Islet precursor cell (in vitro differentiated cells): ENCODE measurements at places on chromosomes 12 and 14.

- no peak for DNase-seq
Observed at GRCh38 chr14:21405097-21405496, 21.3 kb upstream of the SUPT16H start.

DNA sequence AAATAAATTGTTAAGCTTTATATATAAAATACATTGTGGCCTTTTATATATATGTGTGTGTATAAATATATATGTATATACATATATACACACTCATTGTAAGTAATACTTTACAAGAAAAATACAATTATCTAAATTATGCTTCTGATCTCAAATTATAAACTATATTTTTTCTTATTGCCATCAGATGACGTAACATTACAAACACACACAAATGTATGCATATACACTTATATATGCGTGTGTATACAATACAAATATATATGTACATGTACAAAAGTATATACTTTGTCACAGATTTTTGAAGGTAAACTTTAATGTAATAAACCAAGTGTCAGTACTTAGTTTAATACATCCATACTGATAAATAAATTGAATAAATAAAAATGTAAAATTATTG, 278.9 kb upstream of the LMO3 start:
- no peak for DNase-seq

GRCh38 chr14:70289138-70289537, 70.3 kb downstream of the COX16 start:
- DNase-seq = no peak

DNA sequence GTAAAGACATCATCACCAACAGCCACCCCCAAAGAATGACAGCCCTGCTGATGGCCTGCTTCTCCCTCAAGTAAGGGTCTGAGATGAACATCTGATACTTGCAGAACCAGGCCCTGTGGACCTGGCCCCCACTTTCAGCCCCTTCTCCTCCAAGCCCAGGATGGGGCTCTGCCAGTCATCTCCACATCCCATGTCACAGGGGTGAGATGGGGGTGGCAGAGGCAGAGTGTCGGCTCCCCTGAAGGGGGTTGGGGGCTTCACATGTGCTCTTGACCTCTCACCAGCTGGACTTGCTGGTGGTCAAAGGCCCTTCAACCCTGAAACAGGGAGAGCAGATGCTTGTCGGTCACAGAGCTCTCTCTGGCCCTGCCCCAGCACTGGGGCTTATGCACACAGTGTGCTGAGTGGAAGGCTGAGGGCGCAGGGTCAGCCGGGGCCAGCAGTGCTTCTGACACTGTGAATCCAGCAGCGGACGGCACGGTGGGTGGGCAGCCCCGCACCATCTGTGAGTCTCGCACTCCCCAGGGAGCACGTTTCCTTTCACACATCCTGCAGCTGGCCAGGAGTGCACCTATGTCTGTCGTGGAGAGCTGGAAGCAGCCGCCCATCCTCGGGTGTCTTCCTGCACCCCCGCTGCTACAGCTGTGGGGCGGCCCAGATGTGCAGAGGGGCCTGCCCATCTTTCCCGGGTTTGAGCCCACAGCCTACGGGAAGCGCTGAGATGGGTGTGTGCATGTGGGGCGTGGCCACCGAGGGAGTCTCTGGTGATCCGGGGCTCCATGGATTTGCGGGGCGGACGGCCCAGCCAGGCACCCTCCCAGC, 94.3 kb downstream of the ADGRD1 start:
- DNase-seq = no peak

- DNase-seq = no peak
Observed at GRCh38 chr12:30533558-30534265, 162.0 kb downstream of the IPO8 start.

- peak; percentile 94 for DNase-seq
Observed at GRCh38 chr12:48988030-48988649, 10.0 kb downstream of the WNT1 start.

GRCh38 chr14:72444701-72445100, 449.2 kb downstream of the DPF3 start:
- DNase-seq = no peak

DNA sequence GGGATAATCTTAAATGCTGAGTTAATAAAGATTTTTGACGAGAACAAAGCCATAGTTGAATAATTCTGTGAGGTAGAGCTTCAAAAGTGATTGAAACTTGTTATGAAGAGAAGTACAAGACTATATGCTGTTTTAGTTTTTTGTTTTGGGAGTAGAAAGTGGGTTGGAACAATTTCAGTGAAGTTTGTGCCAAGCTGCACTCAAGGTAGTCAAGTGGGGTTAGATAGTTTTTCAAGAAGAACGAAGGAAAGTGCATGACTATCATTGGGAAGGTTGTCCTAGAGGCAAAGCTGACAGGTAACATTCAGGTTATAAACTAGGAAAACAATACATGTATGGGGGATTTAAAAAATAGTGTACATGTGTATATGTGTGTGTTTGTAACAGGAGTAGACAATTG, 16.2 kb downstream of the FUT8 start:
- DNase-seq = no peak

- DNase-seq = no peak
Observed at GRCh38 chr12:68067762-68068376, 78.6 kb downstream of the IFNG-AS1 start.

- DNase-seq = no peak
Observed at GRCh38 chr12:127272864-127273263, 994.1 kb upstream of the TMEM132C start.

GRCh38 chr12:47134005-47134404, 54.2 kb upstream of the AMIGO2 start:
- no peak for DNase-seq

DNA sequence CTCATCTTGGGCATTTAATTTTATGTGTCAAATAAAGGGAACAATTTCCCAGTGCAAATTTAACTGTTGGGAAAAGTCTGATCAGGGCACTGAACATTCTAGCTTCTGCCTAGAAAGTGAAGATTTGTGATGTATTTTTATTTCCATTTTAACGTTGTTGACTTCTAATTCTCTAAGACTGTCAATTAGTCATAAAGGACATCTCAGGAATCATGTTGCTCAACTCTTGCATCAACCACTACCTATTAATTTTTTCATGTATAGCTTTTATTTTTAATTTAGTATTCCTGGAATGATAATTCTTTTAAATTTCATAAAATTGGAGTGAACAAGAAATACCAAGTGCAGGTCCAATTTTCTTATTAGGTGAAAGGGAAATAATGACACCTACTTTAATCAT, 87.9 kb upstream of the METAP2 start:
- no peak for DNase-seq

- no peak for DNase-seq
Observed at GRCh38 chr12:132486576-132486975, 3.4 kb upstream of the FBRSL1 start.

- DNase-seq = peak; percentile 97
Observed at GRCh38 chr14:73644531-73645247, at the start of gene DNAL1. TSS of gene DNAL1 (plus strand) at chr14:73644986. CDS start at chr14:73645040, 54 bp downstream.

DNA sequence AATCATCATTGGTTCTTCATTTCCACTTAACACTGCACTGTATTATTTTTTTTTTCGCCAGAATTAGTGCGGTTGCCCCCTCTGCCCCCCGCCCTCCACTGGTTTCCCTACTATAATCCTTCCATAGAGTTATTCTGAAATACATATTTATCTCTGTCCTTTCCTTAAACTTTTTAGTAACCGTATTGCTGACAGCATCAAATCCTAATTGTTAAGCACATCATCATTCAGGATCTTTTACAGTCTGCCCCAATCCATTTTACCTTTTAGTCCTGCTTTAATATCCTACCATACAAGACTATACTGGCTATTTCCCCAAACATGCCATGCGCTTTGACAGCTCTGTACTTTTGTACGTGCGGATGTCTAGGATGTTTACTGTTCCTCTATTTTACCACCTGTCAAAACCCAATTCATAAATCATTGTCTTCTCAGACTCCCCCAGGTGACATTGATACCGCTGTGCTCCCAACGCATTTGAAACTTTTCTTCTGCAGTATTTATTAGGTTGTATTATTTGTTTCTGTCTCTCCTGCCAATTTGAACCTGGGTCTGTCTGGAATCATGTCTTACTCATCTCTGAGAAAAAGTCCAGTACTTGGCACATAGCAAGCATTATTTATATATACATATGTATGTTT, 1.0 kb downstream of the FGFR1OP2 start:
- no peak for DNase-seq

- DNase-seq = peak; percentile 50
Observed at GRCh38 chr14:104144911-104145825, 6.8 kb downstream of the KIF26A start.

DNA sequence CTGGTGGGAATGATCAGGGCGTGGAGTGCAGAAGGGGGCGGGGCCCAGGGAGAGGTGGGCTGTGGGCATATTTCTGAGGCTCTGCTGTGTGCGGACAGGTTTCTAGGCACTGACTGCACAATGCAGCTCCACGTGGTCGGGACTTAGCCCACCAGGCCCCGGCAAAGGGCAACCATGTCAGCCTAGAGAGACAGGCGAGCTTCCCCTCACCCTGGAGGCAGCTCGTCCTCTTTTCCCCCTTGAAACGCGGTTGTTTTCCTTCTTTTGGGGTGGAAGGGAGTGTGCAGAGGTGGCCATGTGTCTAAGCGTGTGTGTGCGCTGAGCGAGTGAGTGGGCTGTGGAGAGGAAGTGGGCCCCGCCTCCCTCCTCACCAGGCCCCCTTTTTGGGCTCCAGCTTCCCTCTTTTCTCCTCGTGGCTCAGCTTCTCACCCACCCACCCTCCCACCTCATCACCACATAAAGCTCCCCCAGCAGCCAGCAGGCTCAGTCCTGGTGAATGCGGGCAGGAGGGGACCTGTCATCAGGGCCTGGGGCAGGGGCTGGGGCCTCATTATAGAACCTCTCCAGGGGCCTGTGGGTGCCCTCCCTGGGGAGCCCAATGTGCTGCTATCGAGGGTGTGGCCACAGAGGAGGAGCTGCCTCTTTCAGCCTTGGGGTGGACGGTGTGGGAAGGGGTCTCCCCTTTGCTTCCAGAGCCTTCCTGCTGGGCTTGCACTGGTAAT, 22.0 kb downstream of the LRTM2 start:
- DNase-seq = peak; percentile 52

- DNase-seq = peak; percentile 12
Observed at GRCh38 chr14:54692284-54692772, 125.4 kb downstream of the SAMD4A start.

DNA sequence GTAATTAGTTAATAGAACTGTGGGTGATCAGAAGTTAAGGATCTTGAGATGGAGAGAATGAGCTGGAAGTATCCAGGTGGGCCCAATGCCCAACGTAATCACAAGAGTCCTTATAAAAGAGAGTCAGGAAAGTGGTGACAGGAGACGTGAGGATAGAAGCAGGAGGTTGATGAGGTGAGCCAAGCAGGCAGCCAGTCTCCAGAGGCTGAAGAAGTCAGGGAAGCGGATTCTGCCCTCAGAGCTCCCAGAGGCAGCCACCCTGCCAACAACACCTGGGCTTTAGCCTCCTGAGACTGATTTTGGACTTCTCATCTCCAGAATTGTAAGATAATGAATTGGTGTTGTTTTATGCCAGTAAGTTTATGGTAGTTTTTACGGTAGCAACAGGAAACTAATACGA, 10.1 kb upstream of the SAV1 start:
- no peak for DNase-seq

- DNase-seq = peak; percentile 42
Observed at GRCh38 chr14:94638961-94639817, 27.0 kb downstream of the SERPINA3 start.

DNA sequence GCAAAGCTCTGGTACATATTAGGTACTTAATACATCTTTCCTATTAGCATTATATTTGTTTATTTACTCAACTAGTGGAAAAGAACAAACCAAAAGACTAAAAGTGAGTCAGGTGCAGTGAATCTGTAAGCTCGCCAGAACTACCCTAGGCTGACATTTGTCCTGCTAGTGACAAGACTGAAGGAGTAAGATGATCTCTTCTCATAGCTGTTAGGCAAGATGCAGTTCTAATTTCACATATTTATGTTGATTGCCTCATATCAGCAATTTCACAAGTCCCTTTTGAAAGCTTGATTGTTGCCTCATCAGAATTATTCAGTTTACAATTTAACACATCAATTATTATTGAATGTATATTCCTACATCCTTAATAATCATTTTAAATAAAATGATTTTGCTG, 293.0 kb upstream of the NAV3 start:
- DNase-seq = no peak

GRCh38 chr14:98252820-98253219, 1019.2 kb downstream of the BCL11B start:
- DNase-seq = no peak

DNA sequence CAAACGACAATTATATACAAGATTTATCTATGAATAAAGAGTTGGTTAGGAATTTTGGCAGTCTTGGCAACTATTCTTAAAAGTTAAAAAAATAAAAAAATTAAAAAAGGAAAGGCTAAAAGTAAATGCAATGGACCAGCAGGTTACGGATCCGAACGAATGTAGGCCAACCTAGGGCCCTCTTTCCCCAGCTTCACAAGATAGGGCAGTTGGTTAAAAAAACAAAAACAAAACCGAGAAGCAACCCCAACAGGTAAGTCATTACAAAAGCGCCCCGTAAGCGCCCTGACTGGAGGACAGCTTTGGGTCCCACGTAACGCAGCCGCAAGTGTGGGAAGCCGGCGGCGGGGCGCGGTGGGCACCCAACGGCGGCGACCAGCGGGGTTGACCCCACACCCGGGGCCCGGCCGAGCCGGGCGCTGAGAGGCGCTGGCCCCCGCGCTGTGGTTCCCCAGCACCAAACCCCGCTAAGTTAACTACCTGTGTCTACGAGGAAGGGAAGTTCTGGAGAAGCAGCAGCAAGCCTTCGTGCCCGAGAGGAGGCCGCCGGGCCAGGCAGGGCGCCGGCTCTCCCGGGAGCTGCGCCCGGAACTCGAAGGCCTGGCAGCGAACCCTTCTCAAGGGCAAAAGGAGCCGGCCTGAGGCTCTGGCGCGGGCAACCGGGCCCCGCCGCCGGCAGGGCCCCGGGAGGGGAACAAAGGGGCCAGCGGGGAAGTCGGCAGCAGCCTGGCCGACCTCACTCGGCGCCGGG, 882 bp downstream of the HECTD1 start:
- peak; percentile 59 for DNase-seq

GRCh38 chr12:131092901-131093603, 139.3 kb downstream of the ADGRD1 start:
- DNase-seq = peak; percentile 51

GRCh38 chr14:43411841-43412240, 1095.2 kb downstream of the FSCB start:
- no peak for DNase-seq

- no peak for DNase-seq
Observed at GRCh38 chr12:9039397-9039977, 50.1 kb downstream of the KLRG1 start.
